Right lung (tissue), 10 donors: ENCODE measurements at places on chromosomes 5 and 9. TPM values are rescaled to one million over a fixed set of nuclear protein-coding genes. Genes with fewer than 3 reads are reported as not detected.

DNA sequence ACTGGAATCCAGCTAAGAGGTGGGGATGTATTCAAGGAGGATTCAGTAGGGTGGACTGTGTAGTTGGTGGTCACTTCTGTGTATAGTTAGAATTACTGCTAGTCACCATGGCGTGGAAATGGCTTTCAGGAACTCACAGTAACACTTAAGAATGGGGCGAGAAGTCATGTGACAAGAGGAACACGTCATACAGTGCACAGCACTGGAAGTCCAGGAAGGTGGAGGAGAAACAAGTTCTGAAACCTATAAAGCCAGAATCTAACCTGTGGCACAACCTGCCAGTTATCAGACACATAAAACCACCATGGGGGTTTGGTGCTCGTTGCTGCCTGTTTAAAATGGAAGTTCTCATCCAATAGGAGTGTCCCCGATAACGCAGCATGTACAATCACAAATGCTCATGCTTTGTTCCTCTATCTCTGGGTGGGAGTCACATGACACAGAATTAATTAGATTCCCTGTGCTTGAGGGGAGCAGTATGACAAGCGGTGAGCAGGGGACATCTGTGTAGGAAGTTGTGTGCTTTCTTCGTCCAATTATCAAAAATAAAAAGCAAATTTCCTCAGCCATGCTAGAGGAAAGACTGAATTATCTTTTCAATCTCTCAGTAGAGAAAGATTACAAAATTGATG, 193.0 kb downstream of the SPOCK1 start:
- no peak for DNase-seq

STPG3 gene
- polyA plus RNA-seq = 1.5 TPM

DNA sequence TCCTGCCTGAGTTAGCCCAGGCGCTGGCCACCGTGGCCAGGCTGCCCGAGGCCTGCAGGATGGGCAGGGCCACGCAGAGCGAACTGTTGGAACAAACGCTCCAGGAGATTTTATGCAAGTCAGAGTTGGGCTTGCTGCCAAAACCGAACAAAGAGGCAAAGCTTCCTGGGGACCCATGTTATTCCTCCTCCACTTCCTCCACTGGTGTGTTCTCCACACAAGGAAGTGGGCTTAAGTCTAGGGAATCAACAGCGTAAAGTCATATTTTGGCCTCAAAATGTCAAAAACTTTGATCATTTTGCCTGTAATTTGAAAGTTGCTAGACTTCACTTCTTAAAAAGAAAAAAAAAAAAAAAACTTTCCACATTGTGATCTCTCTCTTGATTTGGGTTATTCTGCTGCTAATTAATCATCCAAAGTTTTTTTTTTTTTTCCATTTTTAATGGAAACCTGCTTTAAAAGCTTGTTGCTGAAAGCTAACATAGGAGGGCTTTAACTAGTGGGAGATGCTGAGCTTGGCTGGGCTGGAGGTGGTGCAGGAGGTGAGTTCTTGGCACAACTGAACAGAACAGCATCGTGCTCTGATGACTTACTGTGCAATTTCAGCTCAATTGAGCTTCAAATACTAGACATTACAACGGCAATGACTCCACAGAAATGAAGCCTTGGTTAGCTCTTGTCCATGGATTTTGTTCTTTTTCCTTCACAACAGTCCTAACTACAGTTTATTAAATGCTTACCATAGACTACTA, 73.0 kb downstream of the PTPDC1 start:
- DNase-seq = peak; percentile 50

- DNase-seq = no peak
These were observed 245.7 kb downstream of the NSG2 start for GRCh38 chr5:174291162-174291561.

LRRC19 gene
- polyA plus RNA-seq = 0.60 TPM

DNA sequence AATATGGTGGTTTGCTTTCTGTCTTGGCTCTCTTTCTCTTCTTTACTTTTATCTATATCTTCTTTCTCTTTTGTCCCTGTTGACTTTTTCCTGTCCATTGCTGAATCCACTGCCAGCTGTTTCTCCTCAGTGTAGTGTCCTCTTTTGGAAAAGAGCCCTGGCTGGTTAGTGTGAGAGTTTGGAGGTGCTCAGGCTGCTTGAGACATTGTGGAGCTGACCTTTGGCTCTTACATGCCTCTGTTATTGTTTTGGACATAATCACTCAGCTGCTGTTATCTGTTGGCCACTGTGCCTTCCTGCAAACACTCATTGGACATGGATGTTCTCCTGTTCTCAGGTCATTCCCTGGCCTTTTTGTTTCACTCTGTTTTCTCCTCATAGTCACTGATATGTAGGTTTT, 295.4 kb upstream of the RIOK2 start:
- peak; percentile 4 for DNase-seq

GABRA1 gene
- polyA plus RNA-seq = 0.88 TPM

RNF208 gene
- 6.9 TPM for polyA plus RNA-seq

FGD3 gene
- 8.5 TPM for polyA plus RNA-seq

GRCh38 chr5:89117124-89117644, 234.2 kb upstream of the MEF2C start:
- no peak for DNase-seq

SLCO6A1 gene
- polyA plus RNA-seq = not detected

GRCh38 chr5:143229426-143229895, 174.0 kb downstream of the NR3C1 start:
- no peak for DNase-seq

GAS1 gene
- polyA plus RNA-seq = 19.3 TPM

DNA sequence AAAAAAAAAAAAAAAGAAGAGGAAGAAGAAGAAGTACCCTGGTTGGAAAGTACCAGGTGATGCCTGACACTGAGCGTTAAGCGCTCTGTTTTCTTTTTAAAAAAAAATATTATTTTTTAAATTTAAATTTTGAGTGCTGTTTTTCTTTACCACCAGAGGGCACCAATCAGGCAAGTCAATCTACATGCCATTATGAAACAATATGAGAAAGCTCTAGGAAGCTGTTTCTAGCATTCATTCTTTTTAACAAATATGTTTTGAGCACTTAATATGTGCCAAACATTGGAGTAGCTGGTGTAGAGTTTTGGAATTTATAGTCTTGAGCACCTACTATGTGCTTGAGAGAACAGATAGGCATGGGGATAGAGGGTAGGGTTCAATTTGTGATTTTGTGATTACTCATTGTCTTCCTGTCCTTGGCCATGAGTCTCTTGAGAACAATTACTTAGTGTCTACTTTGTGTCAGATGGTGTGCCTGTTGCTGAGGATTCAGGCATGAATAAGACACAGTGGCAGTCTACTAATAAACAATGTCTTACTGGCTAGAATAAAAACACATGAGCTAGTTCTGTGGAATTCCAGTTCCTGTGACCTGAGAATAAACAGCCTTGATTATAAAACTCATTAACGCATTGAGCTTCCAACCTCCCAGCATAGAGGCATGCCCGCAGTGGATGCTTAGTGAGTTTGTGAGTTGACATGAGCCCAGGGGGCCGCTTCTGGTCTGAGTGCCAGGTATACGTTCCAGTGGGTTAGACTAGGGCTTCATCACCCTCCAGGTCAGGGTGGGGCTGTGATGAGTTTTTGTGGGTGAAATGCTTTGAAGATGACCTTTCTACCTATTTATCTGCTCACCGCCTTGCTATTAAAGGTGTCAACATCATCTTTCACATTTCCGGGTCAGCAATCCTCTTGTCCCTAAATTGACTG, 3.0 kb upstream of the UBE2R2 start:
- no peak for DNase-seq

GRCh38 chr5:73318308-73318719, 130.3 kb downstream of the FOXD1 start:
- no peak for DNase-seq

PTGER4 gene
- 3.6 TPM for polyA plus RNA-seq

GRCh38 chr9:121445986-121446385, 53.7 kb downstream of the GGTA1 start:
- no peak for DNase-seq

IL9 gene
- polyA plus RNA-seq = not detected

DNA sequence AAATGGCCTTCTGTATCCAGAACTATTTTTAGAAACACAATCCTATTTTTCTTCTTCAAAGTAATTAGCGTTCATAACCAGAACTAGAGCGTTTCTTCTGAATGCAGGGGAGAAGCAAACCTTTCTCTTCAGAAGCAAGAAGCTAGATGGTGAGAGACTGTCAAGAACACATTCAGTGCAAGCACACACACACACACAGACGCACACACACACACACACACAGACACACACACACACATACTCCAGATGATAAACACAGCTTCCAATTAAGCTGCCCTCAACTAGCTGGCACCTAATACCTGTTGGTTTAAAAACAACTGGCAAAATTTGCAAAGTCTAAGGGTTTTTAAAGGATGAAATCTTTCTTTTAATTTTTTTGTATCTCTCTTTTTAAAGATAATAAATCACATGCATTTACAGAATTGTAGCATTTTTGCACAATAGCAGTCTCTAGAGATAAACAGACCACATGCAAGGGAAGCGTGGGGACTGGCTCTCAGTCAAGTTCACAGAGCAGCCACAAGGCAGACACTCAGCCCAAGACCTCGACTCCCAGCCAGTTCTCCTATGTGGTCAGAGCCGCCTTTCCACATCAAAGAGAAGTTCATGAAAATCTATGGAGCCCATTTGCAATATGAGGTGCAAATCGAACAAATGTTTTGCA, 138.5 kb downstream of the TTLL11 start:
- DNase-seq = peak; percentile 69

- DNase-seq = no peak
These were observed 203.2 kb upstream of the IRX1 start for GRCh38 chr5:3392306-3392939.

DNA sequence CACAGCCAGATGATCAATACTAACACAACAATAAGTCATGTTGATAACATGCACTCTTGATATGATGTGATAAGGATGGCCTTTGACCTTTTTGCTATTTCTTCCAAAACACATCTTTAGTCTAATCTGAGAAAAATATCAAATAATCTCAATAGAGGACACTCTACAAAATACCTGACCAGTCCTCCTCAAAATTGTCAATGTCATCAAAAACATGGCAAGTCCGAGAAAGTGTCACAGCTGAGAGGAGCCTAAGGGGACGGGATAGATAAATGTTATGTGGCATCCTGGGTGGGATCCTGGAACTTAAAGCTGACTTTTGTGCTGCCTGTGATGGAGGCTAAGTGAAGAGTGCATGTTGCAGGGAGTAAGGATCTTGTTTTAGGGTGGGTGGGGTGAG, 699.6 kb upstream of the ADAMTS16 start:
- DNase-seq = no peak

DNA sequence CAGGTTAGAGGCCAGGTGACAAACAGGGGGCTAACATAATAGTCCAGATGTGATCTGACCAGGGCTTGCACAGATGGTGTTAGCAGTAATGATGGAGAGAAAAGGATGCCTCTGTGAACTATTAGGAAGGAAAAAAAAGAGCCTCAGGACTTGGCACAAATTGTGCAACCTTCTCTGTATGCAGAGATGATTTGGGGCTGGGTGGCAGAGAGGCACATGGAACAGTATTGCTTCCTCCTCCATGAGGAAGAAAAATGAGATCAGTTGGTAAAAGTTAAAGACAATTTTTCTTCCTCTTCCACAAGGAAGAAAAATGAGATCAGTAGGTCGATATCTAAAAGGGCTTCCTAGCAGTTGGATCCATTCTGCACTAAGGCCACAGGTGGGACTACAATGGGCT, 13.9 kb upstream of the ANXA6 start:
- no peak for DNase-seq

DNA sequence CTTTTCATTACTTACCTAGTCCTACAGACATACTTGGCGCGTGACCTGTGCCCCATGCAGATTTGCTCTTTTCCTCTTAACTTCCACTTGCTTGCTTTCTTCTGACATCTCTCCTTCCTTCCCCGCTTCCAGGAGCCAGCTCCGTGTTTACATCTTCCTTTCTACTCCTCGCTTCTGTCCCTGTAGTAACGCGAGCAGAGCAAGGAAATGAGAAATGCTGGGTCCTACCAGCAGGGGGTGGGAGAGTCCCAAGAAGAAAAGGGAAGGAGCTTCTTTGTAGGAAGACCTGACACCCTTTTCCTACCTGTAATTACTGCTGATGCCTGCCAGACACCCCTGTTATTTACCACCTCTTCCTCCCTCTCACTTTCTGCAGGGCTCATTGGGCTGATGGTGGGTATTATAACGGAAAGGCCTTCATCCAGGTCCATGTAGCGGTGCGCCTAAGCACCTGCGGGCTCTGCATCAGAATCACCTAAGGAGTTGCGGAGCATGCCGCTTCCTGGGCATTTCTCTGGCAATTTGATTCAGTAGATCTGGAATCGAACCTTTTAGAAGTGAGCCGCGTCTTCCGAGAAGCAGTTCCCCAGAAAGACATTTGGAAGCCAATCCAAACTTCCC, 1260.8 kb upstream of the WWC1 start:
- no peak for DNase-seq

NME5 gene
- 10.5 TPM for polyA plus RNA-seq

- DNase-seq = no peak
These were observed 166.6 kb downstream of the SLC28A3 start for GRCh38 chr9:84173961-84174360.

- peak; percentile 35 for DNase-seq
These were observed 130.5 kb upstream of the ITGA1 start for GRCh38 chr5:52657247-52657645.

DNA sequence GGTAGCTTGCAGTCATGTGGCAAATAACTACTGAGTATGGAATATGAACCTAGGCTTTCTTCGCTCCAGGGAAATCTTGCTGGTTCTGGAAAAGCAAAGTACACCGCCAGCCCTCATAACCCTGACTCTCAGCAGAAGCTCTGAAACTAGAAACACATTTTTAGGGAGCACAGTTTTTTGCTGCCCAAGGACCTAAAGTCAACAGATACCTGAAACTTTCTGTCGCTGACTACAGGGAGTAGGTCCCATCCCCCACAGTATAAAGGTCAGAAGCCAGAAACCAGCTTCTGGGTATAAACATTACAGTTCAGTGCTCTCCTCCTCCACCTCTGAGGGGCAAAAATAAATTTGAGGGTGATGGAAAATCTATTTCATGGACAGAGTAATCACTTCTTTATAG, 3.0 kb downstream of the ATOX1 start:
- DNase-seq = no peak

GRCh38 chr9:137438591-137439157, 2.5 kb downstream of the ENTPD8 start:
- DNase-seq = no peak

- DNase-seq = no peak
These were observed 515.2 kb downstream of the ZNF608 start for GRCh38 chr5:124231230-124231629.

DNA sequence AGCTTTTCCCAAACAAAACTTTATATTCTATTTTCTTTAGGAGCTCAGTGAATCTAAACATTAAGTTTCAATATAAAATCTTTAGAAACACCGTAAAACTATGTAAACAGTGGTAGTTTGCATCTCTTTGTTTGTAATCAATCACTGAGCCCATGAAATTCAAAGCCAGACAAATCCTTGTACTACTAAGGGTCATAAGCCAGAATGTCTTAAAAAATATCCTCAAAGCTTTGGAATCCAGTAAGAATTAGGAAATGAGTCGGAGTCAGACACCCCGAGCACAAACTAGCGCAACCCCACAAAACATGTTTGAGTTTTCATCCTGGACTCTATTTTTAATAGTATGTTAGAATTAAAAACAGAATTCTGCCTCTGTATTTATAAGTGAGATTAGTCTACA, 153.8 kb downstream of the HSPA4 start:
- no peak for DNase-seq
